ENCODE measurements at places on chromosomes 5 and 9. TPM values are rescaled to one million over a fixed set of nuclear protein-coding genes. Genes with fewer than 3 reads are reported as not detected.

CEP72 gene
- total RNA-seq: 25.6 TPM

HSPB3 gene
- not detected for total RNA-seq

RAB14 gene
- total RNA-seq: 63.1 TPM

TLE4 gene
- total RNA-seq: 0.39 TPM

BHMT2 gene
- total RNA-seq: 0.20 TPM

TMEM38B gene
- total RNA-seq: 24.5 TPM

CRHBP gene
- total RNA-seq: not detected

PARP8 gene
- 19.0 TPM for total RNA-seq

RORB gene
- 0.02 TPM for total RNA-seq

SSBP2 gene
- total RNA-seq: 5.2 TPM
